ENCODE measurements at places on chromosomes 13 and 19.

DNA sequence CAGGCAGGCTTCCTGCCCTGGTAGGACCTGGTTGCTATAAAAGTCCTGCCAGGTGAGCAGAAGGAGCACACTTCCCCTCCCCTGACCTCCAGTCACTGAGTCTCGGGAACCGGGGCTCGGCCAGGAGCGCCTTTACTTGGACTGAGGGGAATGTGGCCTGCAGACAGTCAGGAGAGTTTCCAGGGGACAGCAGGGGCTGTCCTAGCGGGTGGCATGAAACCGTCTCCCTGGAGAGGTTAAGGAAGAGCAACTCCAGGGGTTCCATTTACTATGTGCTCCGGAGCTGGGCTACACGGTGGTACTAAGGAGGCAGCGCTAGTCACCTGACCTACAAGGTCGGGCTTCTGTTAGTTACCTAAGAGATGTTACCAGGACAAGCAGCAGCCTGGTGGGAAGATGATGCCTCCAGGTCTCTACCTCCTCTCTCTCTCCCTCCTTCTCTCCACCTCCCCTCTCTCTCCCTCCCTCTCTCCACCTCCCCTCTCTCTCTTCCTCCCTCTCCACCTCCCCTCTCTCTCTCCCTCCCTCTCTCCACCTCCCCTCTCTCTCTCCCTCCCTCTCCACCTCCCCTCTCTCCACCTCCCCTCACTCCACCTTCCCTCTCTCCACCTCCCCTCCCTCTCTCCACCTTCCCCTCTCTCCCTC is 4.1 kb upstream of the CNOT3 start:
- no peak for DNase-seq

DNA sequence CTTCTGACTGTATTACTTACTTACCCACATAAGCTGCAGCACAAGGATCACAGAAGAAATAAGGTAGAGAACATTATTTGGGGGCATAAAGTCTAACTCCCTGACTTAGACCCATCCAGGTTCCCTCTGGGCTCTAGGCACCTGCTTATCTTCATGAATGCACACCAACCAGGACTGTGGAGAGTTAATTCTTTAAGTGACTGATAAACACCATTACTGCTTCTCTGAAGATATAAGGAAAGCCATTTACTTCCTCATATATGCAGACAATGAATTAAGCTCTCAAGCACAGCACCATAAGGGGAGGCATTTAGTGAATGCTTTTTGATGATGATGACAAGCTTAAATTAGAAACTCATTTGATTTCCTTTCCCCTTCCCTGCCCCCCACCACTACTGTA is 22.5 kb downstream of the OBI1 start:
- no peak for DNase-seq

- DNase-seq: no peak
Measured at GRCh38 chr13:75715601-75716523, 79.7 kb downstream of the LMO7 start.

DNA sequence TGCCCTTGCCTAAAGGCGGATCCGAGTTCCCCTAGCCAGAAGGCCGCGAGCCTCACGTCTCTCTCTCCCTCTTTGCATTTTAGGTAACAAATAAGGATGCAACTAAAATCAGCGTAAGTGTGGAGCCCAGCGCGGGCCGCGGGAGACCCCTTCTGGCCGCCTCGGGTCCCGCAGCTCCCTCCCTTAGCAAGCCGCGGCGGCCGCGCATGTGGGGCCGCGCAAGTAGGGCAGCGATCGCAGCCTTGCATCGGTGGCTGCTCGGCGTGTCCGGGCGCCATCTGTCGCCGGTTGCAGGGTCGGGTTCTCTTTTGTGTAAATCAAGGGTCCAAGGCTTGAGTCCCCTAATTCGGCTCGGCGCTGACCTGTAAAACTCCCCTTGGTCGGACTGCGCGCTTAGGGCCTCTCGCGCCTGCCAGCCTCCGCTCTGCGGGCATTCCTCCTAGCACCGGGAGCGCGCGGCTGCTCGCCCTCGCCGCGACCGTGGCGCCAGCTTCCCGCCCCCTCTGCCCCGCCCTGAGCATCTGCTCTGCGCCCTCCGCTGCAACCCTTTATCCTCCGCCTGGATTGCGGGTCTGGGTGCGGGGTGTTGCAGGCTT is 2.7 kb downstream of the VSTM2B start:
- DNase-seq: peak; percentile 32

- DNase-seq: no peak
Measured at GRCh38 chr13:19581675-19582074, 20.3 kb upstream of the TPTE2 start.

- DNase-seq: no peak
Measured at GRCh38 chr13:67156723-67157060, 73.4 kb downstream of the PCDH9 start.

DNA sequence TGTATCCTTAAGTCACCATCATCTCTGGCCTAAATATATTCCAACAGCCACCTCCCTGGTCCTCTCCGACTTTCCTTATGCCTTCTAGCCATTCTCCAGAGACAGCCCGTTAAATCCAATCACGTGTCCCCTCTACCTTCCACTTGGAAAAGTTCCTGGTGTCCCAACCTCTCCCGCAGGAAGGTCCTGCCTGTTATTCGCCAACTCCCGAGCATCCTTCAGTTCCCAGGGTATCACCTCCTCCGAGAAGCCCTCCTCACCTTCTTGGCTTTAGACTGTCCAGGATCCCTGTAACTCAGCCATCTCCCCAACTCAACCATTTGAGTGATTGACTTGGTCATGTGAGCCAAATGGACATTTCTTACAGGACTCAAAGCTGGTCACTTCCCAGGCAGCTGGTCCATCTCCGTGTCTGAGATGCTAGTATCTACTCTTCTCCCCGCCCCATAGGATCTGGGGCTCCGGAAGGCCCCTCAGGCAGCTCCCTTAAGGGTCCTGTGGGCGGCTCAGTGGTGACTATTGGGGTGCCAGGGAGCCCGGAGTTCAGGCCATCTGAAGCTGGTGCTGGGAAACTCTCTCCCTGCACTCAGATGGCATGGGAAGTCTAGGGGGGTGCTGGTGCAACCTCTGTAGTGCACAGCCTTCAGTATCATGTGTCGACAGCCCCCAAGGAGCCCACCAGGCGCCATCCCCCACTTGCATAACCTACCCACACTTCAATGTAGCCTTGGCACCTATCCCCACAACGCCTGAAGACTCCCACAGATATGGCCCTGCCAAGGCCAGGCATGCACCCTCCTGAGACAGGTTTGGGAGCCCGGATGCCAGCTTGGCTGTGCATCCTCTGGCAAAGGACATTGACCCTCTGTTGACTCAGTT is 27.9 kb upstream of the NANOS3 start:
- DNase-seq: no peak

DNA sequence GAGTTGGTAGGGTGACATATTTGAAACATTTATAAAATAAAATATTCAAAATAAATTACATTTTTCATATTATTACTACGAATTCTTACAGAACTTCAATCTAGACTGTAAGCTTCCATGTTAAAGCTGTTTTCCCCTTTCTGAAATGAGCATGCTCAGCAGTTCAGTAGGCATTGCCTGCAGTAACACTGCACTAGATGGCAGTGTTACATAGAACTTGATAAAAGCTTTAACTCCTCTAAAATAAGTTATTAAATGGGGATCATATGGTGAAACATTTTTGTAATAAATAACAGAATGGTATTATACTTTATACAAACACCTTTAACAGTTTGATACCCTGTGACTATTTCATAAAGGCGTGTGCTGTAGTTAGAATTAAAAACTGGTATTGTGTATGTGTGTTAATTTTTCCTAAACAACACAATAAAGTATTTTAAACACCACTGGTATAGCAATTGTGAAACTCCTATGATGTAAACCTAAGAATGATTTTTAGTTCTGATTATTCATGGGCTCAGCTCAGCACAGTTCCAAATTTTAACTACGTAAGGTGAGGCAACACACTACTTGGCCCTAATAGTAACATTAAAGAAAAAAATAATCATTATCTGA is 11.6 kb upstream of the GPR18 start:
- peak; percentile 31 for DNase-seq

DNA sequence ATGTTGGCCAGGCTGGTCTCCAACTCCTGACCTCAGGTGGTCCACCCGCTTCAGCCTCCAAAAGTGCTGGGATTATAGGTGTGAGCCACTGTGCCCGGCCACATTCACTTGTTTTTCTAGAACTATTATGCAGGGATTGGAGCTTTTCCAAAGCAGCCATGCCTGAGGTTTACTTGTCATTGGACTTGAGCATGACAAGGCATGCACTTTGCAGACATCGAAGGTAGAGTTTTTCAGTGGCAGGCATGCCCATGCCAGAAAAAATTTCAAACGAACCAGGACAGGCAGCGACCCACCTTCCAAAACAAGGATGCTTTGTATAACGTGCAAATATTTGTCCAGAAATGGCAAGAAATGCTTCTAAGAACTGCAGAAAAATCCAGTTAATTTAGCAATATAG is 17.7 kb downstream of the PNMA8A start:
- DNase-seq: no peak

DNA sequence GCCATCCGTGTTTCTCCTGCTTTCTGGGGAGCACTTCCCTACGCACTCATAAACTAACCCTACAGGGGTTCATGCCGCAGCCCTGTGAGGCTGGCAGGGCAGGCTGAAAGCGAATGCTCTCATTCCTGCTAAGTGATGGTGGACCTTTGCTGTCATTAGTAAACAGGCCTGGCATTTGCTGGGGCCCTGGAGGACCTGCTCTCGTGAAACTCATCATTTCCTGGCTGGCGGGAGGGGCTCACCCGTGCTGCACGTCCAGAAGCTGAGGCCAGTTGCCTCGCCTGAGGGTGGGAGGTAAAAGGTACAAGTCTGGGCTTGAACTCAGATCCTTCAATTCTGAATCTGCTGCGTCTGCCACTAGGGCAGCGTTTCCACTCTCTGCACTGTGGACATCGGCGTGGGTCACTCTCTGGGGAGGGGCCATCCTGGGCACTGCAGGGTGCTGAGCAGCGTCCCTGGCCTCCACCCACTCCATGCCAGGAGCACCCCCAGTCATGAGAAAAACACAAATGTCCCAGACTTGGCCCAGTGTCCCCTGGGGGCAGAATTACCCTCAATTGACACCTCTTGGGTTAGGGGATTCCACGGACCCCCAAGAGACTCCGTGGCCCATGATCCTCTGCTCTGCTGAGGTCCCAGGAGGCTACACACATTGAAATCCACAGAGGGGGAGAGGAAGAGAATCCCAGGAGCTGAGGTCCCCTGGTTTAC is 7.0 kb downstream of the MOB3A start:
- no peak for DNase-seq

- peak; percentile 73 for DNase-seq
Measured at GRCh38 chr19:48635263-48635965, 1.8 kb downstream of the DBP start.

GRCh38 chr19:11560404-11561051 is 1.5 kb upstream of the ELOF1 start:
- peak; percentile 59 for DNase-seq

GRCh38 chr13:38753878-38754277 is 67.0 kb downstream of the FREM2 start:
- DNase-seq: no peak

DNA sequence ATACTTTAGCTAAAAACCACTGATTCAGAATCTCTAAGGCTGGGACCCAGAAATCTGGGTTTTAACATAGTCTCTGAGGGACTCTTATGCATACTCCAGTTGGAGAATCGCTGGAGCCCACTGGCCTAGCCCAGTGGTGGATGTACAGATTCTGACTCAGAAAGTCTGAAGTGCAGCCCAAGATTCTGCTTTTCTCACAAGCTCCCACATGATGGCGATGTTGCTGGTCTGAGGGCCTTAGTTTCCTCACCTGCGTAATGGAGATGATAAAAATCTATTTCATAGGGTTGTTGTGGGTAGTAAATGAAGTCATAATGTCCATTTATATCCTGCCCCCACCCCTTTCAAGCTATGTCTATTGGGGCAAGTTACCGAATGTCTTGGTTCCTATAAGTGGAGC is 7.7 kb upstream of the CDADC1 start:
- DNase-seq: no peak

DNA sequence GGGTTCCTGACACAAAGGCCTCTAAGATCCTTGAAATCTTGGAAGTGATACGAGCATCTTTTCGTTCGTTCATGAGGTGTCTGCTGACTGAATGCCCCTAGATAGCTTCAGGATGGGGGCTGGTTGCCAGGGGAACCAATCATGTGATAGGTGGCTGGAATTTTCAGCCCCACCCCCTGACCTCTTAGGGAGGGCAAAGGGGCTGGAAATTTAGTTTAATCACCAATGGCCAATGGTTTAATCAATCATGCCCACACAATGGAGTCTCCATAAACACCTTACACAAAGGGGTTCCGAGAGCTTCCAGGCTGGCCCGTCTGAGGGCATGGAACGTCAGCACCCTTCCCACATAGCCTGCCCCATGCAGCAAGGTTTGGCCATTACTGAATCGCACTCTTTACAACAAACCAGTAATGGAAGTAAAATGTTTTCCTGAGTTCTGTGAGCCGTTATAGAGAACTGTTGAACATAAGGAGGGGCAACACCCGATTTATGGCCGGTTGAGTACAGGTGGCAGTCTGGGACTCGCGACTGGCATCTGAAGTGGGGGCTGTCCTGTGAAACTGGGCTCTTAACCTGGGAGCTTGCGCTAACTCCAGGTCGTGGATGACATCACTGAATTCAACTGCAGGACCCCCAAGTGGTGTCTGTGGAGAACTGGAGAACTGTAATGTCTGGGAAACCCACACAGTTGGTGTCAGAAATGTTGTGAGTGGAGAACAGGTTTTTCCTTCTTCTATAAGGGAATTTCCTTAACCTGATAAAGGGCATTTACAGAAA is 25.6 kb downstream of the MLLT1 start:
- DNase-seq: no peak

DNA sequence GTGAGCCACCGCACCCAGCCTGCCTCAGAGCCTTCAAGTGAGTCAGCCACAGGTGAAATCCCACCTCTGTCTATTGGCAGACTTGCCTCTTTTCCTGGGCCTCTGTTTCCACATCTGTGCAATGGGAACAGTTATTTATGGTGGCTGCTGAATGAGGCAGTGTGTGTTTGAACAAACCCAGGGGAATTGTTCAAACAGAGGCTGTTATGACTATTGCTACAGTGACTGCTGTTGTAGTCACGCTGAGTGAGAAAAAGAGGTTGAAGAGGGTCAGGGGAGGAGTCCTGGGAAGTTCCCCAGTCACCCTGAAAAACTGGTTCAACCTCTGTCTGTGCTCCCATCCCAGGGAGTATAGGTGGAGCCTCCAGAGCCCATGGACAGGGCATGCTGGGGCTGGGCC is at the start of gene CEACAM19:
CEACAM19 (plus strand) TSS at position 83 of the 400 bp plus-strand sequence. CDS start 450 bp downstream, outside the sequence.
- no peak for DNase-seq

DNA sequence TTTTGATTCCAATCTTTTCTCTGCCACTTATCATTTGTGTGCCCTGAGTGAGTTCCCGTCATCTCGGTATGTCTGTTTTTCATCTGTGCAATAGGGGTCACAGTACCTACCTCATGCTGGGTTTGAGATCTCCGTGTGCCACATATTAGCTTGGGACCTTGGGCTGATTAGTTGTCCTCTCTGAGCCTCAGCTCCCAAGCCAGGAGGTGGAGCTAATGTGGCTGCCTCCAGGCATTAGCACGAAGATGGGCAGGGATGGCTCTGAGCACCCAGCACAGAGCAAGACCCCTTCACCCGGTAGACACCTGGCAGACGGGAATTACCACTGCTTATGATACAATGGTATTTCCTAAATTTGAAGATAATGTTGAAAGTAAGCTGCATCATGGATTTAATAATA is 35.8 kb upstream of the XPO4 start:
- no peak for DNase-seq

- DNase-seq: no peak
Measured at GRCh38 chr19:33681081-33681680, 59.4 kb downstream of the CHST8 start.

Data from activated gamma-delta T cell treated with Interleukin-2 at 50 U/mL for 16 hours (primary cell).